ENCODE measurements at places on chromosomes 16 and 17. TPM values are rescaled to one million over a fixed set of nuclear protein-coding genes. Genes with fewer than 3 reads are reported as not detected.
A peak's percentile ranks its signal among the peaks of the same experiment; 100 is the strongest.

DNA sequence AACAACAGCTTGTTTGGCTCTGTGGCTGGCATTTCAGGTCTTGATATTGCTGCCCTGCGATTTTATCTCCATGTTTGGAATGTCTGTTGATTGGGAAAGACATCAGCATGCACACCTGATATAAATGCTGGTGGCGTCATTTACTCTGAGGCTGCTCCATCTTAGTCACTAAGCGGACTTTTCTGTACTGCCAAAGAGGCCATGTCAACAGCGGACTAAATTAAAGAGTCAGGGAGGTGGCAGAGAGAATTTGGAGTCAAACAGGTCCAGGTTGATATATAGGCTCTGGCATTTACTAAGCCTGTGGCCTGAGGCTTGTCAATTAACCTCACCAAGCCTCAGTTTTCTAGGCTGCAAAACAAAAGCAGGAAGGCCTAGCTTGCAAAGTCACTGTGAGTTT, 6.2 kb downstream of the RBFOX1 start:
- H3K4me3 ChIP-seq: no peak overlapping the region
- H3K27me3 ChIP-seq: no peaks in the 10 kb centered on the region
- H3K27ac ChIP-seq: no peak overlapping the region
- peaks cover 2% of the 10 kb centered on the region for H3K4me1 ChIP-seq

GRCh38 chr17:4108397-4108796, 34.4 kb downstream of the ZZEF1 start:
- H3K27me3 ChIP-seq: no peaks in the 10 kb centered on the region

GRCh38 chr16:30985401-30986128, 558 bp downstream of the HSD3B7 start:
- H3K27me3 ChIP-seq: no peaks in the 10 kb centered on the region
- peak overlapping the region; percentile 55 for H3K4me3 ChIP-seq
- H3K36me3 ChIP-seq: peaks cover 40% of the 10 kb centered on the region
- H3K27ac ChIP-seq: peak overlapping the region; percentile 70
- no peak for DNase-seq

DNA sequence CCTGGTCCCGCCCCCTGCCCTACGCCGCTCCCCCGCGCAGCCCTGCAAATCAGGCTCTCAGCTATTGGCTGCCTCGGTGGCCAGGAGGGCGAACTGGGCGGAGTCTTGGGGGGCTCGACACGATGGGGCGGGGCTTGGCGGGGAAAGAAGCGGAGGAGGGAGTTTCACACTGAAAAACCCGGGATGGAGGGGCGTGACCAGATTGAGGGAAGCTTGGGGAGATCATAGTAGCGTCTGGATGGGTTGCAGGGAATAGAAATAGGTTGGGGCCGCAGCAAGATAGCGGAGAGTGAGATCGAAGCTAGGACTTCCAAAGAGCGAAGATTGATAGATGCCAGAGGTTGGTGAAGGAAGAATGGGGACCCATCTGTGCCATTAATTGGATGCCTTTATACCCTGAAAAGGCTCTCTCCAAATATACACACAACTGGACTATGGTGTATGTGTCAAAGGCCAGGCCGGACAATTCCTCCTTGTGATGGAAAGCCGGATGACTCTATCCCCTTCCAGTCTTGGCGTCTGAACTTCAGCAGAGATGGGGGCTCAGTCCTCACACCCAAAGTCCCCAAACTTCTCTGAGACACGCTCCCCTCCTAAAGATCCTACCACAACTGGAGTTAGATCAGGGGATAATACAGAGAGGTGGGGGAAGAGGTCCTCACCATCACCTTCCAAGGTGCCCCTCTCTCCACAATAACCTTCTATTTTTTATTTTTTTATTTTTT, 376 bp upstream of the STAC2 start:
- no peaks in the 10 kb centered on the region for H3K36me3 ChIP-seq
- H3K27ac ChIP-seq: no peak overlapping the region
- peaks cover 25% of the 10 kb centered on the region for H3K27me3 ChIP-seq
- H3K4me3 ChIP-seq: peak overlapping the region; percentile 53

DNA sequence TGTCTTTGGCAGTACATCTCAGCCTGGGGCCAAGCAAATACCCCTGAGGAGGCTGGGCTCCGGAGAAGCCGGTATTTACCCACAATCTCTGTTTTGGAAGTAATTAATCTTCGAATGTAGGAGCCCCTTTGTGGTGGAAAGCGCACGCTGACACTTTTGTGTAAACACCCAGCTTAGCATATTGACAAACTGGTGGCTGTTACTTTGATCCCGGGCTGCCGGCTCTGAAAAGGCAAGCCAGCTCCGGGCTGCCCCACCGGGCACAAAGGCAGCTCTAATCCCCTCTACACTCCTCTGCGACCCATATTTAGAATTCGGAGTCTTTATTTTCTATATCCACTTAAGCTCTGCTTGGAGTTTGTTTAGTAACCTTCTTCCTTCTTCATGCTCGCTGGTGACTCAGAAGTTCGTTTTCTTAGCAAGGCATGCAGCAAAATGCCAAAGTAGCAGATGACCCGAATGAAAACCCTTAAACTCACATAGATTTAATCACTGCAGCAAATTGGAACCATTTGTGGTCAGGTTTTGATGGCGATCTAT, 144.0 kb upstream of the IRX3 start:
- no peak overlapping the region for H3K4me3 ChIP-seq
- H3K36me3 ChIP-seq: no peaks in the 10 kb centered on the region
- H3K27ac ChIP-seq: no peak overlapping the region
- no peaks in the 10 kb centered on the region for H3K27me3 ChIP-seq

Gene ALDH3A1
- total RNA-seq: 108 TPM
